ENCODE measurements at places on chromosomes 2 and 18. TPM values are rescaled to one million over a fixed set of nuclear protein-coding genes. Genes with fewer than 3 reads are reported as not detected.
A peak's percentile ranks its signal among the peaks of the same experiment; 100 is the strongest.

DNA sequence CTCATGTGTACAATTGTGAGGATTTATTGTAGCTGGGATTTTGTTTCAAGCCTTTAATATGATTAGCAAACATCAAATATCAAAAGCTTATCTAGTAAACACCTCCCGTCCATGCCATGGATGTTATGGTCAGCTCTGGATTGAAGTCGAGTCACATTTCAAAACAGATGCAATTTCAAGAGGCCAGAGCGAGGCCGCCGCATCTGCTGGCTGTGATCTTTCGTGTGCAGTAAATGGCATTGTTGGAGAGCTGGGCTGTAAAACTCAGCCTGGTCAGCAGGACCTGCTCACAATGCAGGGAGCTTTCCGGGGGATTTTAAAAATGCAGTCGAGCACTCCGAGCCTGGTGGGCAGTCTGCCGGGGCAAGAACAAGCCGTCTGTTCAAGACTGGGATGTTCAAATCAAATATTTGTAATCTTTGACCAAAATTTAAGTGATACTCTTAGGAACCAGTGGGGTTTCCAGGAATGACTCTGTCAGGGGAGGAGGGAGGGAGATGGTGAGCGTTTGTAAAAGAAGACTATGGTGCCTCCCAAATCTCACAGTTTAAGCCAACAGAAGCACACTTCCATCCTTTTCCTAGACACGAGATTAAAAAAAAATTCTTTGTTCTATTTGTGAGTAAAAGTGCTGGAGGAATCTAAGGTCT is 97.6 kb downstream of the MYCN start:
- peak; percentile 44 for DNase-seq

DNA sequence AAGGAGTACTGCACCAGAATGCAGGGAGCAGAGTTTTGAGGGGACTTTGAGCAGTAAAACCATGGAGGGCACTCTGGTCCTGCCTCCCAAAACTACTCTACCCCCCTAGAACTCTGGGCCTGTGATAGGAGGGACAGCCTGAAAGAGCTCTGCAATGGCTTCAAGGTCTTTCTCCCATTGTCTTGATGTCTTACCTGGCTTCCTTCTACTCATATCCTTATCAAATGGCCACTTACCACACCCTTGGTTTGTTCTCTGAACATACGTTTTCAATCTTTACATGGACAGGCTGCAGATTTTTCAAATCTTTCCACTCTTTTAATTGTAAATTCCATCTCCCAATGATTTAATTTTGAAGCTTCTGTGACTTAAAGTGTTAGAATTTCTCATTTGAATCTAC is 27.7 kb downstream of the RELCH start:
- DNase-seq: no peak

DNA sequence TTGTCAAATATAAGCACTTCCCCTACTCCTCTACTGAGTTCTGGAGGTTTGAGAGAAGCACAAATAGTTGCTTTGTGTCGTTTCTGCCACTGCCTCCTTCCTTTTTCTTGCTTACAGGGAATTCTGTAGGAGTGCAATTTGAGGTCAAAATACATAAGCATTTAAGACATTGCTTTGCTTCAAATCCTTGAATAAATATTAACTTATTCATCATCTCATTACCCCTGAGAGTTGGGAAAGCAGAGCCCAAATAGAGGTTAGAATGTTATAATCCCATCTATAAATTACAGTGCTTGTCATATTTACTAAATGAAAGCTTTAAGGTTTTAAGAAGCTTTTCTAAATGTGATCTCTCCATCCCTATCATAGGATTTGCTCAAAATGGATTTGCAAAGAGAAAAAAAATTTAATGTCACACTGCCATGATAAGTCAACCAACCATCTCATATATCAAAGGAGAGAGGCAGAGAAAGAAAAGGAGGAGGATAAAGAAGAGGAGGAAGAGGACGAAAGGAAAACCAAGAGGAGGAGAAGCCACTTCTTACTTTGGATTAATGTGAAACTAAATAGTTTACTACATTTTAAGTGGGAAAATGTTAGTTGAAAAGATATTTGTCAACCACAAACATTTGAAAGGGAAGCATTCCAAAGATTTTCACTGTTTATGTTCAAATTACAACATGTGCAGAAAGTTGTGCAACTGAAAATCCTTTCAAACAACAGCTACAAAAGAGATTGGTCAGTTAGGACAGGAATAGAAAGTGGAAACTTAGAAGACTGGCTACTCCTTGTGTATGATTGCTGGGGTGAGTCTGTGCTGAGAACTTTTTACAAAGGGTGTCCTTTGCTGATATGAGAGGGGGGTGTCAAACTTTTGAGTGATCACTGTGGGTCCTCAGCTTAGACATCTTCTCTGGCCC is 277.3 kb upstream of the FN1 start:
- peak; percentile 82 for DNase-seq

CD302 gene
- polyA plus RNA-seq: 13.8 TPM

RGPD3 gene
- polyA plus RNA-seq: 0.08 TPM

DRC1 gene
- polyA plus RNA-seq: 0.15 TPM

ANKRD62 gene
- polyA plus RNA-seq: not detected

All from muscle of leg (tissue), 16 donors.